ENCODE measurements at places on chromosomes 16 and 17.

DNA sequence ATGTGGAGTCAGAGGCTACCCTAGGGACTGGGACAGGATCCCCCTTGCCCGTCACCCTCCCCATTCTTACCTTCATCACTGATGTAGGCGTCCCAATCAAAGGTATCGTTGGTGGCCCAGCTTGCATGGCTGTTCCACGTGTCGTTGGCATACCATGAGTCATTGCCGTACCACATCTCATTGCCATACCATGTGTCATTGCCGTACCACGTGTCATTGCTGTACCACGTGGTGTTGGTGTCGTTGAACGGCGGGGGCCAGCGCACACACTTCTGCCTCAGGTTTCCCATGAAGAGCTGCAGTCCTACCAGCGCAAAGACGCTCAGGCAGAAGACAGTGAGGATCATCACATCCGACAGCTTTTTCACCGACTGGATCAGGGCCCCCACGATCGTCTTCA, 4.8 kb downstream of the SCN4A start:
- H3K36me3 ChIP-seq, result no peaks in the 10 kb centered on the region
- no peaks in the 10 kb centered on the region for H3K27me3 ChIP-seq
- no peak overlapping the region for H3K27ac ChIP-seq
- no peak for DNase-seq
- no peak overlapping the region for H3K4me3 ChIP-seq
- H3K4me1 ChIP-seq, result no peaks in the 10 kb centered on the region

- H3K27ac ChIP-seq, result peak overlapping the region; percentile 39
- no peak for DNase-seq
- peaks cover 61% of the 10 kb centered on the region for H3K4me1 ChIP-seq
- H3K27me3 ChIP-seq, result peaks cover 29% of the 10 kb centered on the region
- H3K4me3 ChIP-seq, result no peak overlapping the region
Observed at GRCh38 chr16:58021661-58022551, 3.6 kb upstream of the MMP15 start.

DNA sequence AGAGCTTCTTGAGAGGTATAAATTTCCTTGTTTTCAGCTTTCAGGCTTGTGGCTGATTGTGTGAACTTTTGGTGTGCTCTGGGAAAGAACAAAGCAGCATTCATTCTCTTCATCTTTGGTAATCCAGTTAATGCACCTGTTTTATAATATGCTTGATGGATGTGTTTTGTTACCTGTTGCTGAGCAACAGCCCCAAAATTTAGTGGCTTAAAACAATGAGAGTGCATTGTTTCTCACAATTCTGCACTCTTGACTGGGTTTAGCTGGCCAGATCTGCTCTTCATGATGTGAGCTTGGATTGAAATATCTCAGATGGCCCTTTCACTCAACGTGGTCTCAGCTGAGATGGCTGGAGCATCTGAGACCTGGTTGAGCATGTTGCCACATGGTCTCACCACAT, 58.7 kb upstream of the NOL11 start:
- no peaks in the 10 kb centered on the region for H3K4me1 ChIP-seq
- no peak for DNase-seq
- H3K27ac ChIP-seq, result no peak overlapping the region
- H3K27me3 ChIP-seq, result no peaks in the 10 kb centered on the region

DNA sequence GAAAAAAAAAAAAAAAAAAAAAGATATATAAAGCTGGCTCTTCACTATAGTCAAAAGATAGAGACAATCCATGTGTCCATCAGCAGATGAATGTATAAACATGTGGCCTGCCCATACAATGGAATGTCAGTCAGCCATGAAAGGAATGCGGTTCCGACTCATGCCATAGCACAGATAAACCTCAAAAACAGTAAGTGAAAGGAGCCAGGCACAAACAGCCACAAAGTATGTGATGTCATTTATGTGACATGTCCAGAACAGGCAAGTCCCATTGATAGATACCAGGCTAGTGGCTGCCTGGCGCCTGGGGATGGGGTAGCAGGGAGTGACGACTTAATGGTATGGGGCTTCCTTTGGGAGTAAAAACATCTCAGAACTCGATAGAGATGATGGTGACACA, 155.7 kb downstream of the CMIP start:
- no peak overlapping the region for H3K4me3 ChIP-seq
- no peaks in the 10 kb centered on the region for H3K36me3 ChIP-seq

DNA sequence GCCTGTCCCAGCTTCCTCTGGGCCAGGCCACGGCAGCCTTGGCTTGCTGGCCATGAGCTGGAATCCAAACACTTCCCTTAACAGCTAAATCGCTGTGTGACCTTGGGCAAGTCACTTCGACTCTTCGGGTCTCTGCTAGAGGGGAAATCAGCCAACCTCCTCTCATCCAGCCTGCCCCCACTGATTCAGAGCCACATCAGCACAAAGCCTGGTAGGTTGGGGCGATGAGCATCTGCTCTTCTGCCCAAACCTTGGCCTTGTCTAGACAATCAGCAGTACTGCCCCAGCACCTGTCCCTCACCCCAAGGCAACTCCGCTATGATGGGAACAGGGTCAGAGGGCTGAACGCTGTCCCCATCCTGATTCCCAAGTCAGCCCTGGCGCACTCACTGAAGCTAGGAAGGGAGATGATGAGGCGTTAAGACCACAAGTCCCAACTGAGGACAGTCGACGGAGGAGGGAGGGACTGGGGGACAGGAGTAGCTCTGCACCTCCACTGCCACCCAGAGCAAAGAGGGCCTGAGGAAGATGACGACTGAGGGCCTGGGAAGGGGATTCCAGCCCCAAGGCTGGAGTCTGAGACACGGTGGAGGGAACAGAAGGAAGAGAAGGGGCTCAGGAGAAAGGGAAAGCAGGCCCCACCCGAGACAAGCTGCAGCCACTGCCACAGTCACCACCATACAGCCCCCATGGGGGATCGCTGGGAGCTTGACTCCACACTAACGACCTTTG, 1.3 kb downstream of the CLUH start:
- H3K4me3 ChIP-seq, result peak overlapping the region; percentile 74
- no peaks in the 10 kb centered on the region for H3K36me3 ChIP-seq
- H3K27me3 ChIP-seq, result no peaks in the 10 kb centered on the region
- peaks cover 59% of the 10 kb centered on the region for H3K4me1 ChIP-seq
- no peak for DNase-seq
- peak overlapping the region; percentile 86 for H3K27ac ChIP-seq

- DNase-seq, result no peak
- H3K27me3 ChIP-seq, result no peaks in the 10 kb centered on the region
- H3K4me3 ChIP-seq, result no peak overlapping the region
- H3K4me1 ChIP-seq, result peaks cover 9% of the 10 kb centered on the region
- H3K27ac ChIP-seq, result no peak overlapping the region
Observed at GRCh38 chr16:87342978-87343752, 26.0 kb upstream of the C16orf95 start.
